Cerebellar nuclear complex (tissue), 1 donor: ENCODE measurements at places on chromosomes 3 and 15.

DNA sequence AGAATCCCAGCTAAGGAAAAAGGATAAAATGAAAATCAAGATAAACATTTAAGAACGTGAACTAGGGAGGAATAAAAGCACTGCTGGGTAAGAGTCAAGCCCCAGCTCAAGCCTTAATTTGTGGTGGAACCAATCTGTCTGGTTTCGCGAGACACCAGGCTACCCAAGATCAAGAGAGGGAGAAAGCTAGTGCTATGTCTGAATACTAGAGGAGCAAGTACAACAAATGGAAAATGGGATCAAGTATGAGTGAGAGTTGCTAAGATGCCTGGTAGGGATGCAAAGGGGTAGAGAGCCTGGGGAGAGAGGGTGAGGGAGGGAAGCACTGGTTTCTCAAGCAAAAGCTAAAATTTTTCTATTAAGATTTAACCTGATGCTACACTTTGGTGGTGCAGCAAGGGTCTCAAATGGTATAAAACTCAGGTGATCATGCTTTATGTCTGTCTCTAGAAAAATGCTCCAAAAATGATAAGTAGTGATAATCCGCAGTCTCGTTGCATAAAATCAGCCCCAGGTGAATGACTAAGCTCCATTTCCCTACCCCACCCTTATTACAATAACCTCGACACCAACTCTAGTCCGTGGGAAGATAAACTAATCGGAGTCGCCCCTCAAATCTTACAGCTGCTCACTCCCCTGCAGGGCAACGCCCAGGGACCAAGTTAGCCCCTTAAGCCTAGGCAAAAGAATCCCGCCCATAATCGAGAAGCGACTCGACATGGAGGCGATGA lies 1.7 kb upstream of the SETD5 start:
- DNase-seq = no peak

DNA sequence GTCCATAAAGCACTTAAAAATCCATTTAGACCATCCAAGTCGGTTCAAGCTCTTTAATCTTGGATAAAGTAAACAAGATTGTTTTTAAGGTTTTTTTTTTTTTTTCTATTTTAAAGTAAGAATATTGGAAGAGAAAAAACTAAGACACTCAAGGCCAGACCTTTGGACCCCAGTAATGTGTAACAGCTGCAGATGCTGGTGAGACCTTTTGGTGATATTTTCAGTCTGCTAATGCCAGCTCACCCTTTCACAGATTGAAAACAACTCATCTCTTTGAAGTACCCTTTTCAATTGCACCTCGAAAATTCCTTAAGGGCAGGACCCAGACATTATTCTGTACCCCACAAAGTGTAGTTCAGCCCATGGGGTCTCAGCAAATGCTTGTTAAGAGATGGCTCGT lies 260.7 kb upstream of the CTNNB1 start:
- DNase-seq = no peak

DNA sequence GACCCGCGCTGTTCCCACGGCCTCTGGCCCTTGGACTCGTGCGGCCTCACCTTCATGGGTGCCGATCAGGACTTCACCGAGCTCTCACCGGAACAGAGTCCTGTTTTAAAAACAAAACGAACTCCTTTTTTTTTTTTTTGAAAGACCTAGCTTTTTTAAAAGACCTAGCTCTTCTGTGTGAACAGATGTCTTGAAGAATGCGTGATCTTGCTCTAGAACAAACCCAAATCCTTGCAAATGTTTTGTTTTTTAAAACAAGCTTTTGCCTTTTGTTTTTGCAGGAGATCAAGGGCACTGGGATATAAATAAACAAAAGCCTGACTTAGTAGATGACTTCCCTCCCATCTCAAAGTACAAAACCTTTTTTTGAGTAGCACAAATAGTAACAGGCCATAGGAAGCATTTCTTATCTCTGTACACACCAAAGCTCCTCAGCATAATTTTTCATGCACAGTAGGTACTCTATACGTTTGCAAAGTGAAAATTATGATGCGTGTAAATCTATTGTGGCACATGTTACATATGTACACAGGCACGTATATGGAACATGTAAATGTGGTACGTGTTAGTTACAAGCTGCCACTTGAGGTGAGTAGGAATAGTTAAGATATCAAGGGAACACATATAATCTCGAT lies 1.1 kb upstream of the MSL2 start:
- DNase-seq = no peak

DNA sequence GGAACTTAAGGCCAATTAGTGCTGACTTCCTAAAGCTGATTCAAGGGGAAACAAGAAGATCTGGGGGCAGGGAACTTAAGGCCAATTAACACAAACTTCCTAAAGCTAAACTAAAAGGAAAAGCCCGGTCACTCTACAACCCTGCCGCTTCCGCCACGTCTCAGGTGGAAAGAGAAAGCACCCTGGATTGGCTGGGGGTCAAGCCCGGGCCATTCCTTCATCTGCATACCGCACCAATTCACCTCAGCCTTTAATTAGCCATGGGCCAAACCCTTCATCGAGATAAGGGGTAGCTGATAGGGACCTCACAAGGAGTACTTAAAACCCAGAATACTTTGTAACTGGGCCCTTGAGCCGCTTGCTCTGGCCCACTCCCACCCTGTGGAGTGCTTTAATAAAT lies 14.4 kb downstream of the TMPRSS7 start:
- DNase-seq = no peak

DNA sequence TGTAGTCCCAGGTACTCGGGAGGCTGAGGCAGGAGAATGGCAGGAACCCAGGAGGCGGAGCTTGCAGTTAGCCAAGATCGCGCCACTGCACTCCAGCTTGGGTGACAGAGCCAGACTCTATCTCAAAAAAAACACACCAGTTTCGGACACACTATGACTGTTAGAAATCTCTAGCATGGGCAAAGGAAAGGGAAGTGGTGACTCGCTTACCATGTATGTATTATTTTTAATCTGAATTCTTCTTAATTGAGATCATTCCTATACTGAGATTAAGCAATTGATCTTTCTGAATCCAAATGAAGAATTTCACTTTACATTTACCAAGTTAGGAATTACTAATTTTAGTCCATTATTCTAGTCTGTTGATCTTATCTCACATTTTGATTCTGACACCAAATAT lies 459.2 kb upstream of the ALCAM start:
- no peak for DNase-seq

DNA sequence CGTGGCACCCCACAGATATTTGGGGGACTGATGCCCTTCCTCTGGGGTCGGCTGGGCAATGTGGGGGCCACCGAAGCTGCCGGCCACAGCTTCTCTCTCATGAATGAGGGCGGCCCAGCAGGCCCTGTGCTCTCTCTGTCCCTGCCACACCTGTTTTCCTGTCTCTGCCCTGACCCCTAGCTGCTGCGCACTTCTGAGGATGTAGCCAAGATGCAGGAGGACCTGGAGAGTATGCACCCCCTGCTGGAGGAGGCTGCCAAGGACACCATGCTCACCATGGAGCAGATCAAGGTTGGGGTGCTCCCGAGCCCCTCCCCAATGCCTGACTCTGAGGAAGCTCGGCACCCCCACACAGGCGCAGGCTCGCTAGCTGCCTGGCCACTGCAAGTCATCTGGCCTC lies 59.7 kb downstream of the SEMA3G start:
- no peak for DNase-seq

DNA sequence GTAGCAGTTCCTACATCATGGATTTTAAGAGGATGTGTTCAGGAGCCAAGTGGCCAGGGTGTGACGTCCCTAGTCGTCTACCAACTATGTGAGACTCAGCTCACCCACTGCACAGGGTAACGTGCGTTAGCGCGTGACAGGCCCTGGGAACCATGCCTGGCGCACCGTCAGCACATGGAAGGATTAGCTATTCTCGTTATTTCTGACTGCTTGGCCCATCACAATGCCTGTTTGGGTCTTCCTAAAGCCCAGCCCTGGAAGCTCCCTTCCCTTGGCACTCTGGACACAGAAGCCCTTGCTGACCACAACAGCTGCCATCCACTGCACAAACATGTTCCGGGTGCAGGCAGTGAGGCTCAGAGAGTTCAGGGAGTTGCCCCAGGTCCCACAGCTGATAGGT lies 91.0 kb upstream of the RPL32 start:
- no peak for DNase-seq

DNA sequence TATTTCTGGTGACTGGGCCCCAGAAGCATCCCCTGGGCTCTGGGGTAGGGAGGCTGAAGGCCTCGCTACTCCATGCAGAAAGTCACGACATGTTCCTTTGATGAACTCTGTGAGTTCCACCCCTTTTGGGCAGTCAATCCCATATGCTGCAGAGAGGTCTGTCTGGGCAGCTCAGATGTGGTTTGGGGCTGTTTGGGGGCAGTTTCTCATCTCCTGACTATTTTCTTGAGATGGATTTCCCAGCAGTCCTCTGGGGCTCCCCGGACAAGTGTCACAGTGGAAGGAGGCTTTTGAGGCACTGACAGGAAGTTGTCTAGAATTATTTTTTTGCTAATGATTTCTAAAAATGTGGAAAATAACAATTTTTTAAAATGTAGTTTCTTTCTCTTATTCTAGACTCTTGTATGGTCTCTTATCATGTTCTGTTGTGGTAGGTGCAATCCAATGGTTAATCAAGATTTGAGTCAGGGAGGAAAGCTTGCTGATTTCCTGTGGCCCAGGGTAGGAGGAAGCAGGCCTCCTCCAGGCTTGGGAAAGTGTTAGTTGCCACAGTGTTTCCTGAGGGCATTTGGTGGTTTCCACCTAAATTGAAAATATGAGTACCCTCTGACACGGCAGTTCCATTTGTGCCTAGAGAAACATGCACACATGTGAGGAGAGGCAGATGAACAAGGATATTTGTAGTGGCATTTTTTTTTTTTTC lies 19.9 kb upstream of the TATDN2 start:
- no peak for DNase-seq

DNA sequence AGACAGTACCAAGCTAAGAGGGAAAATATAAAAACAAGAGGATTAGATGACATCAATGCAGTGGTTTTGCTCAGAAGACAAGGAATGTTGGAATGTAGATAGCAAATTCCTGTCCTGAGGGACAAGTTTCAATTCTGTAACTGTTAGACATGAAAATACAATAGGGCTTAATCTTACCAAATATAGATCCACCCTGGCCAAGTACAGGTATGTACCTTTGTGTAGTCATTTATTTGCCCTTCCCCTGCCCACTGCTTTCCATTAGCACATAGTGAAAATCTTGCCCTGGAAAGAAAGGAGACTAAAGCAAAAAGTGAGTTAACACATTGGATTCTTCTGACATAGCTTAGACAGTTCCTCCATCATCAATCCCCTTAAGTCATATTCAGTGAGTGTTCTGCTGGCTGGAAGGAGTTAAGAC lies 389.0 kb upstream of the THBS1 start:
- no peak for DNase-seq

- DNase-seq = no peak
Measured at GRCh38 chr3:53566461-53567145, 72.2 kb downstream of the CACNA1D start.

- DNase-seq = no peak
Measured at GRCh38 chr3:106227068-106227467, 358.3 kb upstream of the CBLB start.

- no peak for DNase-seq
Measured at GRCh38 chr3:134809427-134810051, 14.5 kb downstream of the EPHB1 start.

GRCh38 chr3:14428087-14429033 lies 26.0 kb downstream of the SLC6A6 start:
- no peak for DNase-seq

GRCh38 chr15:50857763-50858162 lies 50.7 kb upstream of the AP4E1 start:
- no peak for DNase-seq

DNA sequence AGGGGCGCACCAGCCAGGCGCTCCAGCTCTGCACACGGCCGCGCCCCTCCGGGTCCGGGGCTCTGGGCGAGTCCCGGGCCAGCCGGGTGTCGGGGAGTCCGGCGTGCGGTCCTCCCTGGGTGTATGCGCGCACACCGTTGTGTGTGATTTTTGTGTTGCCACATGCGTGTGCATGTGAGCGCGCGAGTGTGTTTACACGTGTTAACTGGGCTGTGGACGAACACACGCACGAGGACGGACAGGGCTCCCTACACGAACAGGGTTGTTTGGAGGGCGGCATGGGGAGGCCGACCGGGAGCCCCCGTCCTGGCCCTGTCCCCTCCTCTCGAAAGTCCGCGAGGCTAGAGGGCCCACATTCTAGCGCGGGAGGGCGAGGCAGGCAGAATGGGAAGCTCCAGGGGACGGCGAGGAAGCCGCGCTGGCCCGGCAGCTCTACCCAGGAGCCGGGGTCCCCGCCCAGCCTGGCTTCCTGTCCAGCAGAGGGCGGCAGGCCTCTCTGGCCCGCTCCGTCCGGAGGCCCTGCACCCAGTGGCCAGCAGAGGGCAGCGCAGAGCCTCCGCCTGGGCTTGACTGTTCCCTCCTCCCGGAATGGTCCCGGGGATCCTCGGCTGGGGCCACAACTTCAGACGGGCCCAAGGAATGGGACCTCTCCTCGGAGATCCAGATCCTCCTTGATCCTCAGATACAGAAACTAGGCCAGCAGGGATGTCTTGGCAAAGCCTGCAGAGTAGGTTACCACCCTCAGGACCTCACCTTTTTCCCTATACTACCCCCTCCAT lies 611 bp upstream of the LINGO1 start:
- DNase-seq = no peak

- no peak for DNase-seq
Measured at GRCh38 chr3:30597131-30597768, 9.2 kb upstream of the TGFBR2 start.

GRCh38 chr3:100002599-100003350 lies 111.5 kb downstream of the FILIP1L start:
- DNase-seq = no peak

DNA sequence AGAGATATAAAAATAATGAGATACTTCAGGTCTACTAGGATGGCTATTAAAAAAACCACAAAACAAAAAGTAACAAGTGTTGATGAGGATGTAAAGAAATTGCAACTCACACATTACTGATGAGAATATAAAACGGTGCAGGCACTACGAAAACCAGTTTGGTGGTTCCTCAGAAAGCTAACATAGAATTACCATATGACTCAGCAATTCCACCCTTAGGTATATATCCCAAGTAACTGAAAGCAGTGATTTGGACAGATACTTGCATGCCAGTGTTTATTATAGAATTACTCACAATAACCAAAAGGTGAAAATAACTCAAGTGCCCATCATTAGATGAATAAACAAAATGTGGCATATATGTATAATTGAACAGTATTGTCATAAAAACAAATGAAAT lies 87.5 kb upstream of the MELTF start:
- DNase-seq = no peak

DNA sequence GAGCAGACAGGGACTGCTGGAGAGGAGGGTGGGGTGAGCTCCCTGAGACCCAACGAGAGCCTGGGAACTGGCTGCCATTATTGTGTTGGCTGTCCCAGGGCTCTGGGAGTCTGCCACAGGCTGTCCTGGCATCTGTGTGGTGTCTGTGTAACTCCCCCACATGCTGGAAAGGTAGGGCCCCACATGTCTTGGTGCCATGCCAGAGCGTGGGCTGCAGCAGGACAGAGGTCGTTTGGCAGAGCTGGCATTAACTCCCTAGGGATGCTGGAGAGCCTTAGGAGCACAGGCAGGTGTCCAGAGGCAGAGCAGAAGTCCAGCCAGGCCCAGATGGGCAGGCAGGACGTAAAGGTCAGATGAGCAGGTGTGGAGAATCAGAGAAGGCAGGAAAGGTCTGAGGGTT lies 9.7 kb downstream of the TIMP4 start:
- no peak for DNase-seq

- no peak for DNase-seq
Measured at GRCh38 chr15:94127006-94127405, 104.4 kb upstream of the MCTP2 start.
